Stimulated activated CD4-positive, alpha-beta T cell treated with anti-CD3 and anti-CD28 coated beads, TNF-alpha, amount 100 ng/mL, for 1 hour (primary cell): ENCODE measurements at places on chromosomes 5 and 9.

GRCh38 chr5:181189363-181189961 lies 15.5 kb downstream of the TRIM7 start:
- no peak for DNase-seq

GRCh38 chr5:118040496-118040895 lies 947.9 kb downstream of the DTWD2 start:
- DNase-seq, result no peak

DNA sequence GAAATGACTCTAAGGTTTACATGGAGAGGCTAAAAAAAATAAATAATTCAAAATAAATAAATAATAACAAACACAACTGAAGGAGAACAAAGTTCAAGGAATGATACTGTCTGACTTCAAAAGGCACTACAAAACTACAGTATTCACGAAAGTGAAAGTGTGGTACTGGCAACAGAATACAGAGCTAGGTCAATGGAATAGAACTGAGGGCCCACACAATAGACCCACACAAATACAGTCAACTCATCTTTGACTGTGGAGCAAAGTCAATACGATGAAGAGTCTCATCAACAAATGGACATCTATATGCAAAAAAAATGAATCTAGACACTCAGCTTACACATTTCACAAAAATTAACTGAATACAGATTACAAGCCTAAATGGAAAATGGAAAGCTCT lies 75.3 kb downstream of the FBXW11 start:
- no peak for DNase-seq

GRCh38 chr9:34490360-34490759 lies 31.8 kb downstream of the DNAI1 start:
- no peak for DNase-seq

DNA sequence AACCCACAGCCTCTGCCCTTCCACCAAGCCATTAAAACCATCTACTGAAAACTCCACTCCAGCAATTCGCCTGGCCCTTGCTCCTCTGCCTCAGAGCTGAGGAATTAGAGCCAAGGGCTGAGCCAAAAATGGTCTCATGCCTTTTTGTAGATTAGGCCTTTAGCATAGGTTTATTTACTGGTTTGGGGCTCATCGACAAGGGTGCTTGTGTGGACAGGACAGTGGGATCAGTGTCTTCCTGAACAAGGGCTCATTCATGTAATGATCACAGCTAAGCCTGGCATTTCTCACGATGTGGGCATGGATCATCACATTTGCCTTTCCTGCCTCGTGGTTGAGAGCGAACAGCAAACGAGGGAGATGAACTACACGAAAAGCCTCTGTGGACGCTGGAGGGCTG lies 59.2 kb upstream of the PHF24 start:
- no peak for DNase-seq

DNA sequence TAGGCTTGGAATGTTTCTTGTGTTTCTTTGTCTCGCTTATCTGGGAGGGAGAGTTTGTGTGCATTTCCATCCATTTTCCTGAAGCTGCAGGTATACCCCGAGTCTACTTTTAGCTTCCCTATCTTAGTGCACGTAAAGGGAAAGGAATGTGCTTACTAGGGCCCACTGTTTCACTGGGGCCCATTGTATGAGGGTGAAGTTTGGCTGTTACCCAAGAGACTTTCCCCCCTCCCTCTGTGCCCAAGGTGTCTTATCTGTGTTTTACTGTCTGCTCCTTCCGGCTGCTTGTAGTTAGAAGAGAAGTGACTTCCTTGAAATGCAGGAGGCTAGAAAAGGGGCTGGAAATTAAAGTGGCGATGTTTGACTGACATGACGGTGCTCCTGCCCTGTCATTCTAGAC lies 12.1 kb upstream of the BTNL3 start:
- no peak for DNase-seq

DNA sequence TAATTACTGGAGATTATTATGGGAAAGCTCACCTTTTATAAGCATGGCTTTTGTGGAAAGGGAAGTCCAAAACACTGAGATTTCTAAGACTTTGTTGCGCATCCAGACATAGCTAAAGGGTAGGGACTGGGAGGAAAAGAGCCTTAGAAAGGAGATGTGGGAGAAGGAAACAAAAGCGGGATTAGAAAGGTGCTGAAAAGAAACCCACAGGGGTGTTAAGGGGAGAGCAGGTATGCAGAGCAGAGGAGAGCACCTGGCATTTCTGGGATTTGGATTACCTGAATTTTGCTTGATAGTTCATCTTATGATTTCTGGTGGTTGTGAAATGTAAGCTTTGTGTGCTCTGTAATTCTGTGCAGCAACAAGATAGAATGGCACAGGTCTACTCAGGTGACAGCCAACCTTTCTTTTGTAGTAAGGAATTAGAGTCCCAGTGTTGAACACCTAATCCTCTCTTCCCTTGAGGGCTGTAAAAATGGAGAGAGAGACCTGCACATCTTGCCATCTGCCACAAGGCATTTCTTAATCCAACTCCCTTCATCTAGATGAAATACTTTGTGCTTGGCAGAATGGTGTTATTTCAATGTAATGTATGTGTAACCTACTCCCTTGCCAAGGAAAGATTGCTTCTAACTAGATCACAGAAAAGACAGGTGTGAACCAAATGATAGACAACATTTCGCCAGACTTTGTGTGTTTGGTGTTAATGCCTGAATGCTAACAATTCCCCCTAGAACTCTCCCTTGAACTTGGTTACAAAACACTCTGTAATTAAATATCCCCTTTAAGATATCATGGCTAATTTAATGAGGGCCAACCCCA lies 47.4 kb downstream of the ATPSCKMT start:
- no peak for DNase-seq

DNA sequence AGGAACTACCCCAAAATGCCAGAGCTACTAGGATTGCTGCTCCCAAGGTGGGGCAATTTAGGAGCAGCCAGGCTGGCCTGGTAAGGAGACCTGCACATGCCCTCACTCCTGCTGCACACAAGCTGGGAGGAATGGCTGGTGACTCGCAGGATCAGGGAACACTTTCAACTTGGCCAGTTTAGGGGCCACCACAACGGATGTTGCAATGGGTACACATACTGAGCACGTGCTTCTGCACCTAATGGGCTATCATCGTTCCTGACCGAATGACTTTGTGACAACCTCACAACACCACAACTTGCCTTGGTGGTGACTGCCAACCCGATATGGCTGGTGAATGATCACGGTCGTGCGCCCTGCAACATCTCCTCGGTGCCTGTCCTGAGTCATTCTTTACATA lies 172.0 kb downstream of the ROR2 start:
- DNase-seq, result no peak

DNA sequence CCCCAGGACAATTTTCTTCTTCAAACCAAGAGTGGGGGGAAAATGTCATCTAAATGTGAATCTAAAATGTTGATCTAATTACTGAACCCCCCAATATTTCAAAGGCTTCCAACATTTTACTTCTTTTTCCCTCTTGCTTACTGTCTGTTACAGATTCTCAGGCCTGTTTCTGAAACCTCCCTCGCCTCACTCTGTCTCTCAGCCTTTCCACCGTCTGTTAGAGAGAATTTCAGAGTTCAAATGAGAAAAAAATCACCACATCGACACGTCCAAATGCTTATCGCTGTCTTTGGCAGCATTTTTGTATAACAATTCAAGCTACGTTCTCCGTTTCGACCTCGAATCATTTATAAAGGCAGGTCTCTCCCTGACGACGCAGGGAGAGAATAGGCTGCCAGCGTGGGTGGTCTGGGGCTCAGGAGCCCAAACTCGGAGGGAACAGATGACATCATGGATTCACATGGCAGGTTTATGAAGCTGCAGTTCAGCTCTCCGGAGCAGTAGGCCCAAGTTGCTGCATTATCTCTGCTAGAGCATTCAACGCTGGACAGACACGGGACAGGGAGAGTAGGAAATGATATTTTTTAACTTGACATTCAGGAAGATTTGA lies 139.8 kb downstream of the GAS1 start:
- DNase-seq, result no peak

GRCh38 chr5:169864483-169864882 lies 115.8 kb downstream of the INSYN2B start:
- no peak for DNase-seq

DNA sequence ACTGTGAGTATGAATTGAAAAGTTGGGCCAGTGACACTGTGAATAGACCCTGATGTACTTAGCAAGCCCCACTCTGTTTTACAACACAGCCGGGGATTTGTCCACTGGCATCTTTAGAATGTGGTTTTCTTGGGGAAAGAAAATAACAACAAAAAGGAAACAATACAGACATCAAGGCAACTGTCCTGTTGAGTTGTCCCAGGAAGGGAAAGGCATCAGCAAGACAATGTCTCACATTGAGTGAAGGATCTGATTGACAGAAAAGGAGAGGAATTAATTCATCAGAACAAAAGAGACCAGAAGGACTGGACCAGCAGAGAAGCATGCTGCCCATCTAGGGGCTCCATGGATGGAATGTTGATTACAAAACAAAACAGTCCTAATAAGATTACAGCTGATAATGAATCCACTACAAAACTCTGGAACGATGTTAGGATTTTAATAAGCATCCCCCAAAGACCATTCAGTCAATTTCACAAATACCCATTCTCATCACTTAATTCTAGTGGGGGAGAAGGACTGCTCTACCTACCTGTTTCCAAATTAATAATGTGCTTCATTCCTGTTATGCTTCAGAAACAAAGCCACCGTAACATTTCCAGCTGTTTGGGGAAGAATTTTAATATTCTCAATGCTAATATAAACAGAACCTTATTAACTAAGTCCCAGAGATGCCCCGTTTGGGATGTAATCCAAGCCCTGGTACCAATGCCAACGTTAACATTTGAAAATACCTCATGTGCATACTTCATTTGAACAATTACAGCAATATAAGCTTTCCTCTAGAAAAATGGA lies 298.0 kb downstream of the SPOCK1 start:
- no peak for DNase-seq

DNA sequence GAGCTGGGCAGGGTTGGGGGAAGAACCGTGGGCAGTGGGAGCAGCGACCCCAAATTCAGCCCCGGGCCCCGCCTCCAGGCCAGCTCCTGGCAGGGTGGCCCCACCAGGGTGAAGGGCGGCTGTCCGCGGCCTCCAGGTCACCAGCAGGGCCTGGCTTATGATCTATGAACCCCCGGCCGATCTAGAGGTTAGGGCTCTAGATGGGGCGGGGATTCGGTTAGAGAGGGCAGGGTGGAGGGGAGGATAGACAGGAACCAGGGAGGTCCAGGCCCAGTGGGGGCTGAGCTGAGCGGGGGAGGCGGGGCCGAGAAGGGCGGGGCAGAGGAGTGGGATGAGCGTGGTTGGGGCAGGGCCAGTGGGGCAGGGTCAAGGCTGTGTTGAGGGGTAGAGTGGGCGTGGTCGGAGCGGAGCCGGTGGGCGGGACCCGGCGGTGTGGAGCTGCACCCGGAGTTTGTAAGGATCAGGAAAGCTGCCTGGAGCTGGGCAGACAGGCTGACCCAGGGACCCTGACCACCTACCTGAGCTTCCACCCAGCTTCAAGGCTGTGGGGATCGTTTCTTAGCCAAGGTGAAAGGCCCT lies 29.3 kb upstream of the OBP2B start:
- DNase-seq, result peak; percentile 7

DNA sequence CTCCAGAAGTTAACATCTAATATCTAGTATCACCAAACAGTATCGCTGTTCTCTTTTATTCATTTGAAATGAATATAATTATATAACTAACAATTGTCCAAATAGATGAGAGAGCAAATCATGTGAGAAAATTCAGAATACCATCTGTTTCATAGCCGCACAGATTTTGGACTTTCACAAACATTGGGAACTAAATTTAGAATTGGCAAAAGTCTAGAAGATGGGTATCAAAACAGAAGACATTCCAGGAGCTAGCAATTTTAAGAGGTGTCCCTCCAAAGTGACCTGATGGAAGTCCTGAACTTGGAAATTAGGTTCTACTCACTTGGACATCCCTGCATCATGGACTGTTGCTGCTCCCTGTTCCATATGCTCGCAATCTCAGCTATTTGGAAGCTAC lies 57.0 kb upstream of the FSD1L start:
- DNase-seq, result no peak

GRCh38 chr9:89815061-89815902 lies 210.5 kb downstream of the GADD45G start:
- no peak for DNase-seq

DNA sequence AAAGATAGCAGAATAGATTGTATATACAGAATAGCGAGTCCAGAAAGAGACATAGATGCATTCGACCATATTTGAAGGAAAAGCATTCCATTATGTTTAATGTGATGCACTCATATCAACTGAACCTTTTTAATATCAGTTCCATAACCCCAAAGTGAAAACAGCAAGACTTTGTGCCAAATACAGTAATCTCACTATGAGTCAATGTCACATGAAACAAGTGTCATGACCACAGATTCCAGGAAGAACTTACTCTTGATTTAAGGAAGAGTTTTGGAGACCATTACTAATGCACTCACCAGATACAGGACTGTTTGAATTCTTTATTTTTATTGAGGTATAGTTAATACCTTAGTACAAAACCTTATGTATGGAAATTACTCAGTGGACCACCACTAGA lies 220.5 kb downstream of the SH3GL2 start:
- no peak for DNase-seq

DNA sequence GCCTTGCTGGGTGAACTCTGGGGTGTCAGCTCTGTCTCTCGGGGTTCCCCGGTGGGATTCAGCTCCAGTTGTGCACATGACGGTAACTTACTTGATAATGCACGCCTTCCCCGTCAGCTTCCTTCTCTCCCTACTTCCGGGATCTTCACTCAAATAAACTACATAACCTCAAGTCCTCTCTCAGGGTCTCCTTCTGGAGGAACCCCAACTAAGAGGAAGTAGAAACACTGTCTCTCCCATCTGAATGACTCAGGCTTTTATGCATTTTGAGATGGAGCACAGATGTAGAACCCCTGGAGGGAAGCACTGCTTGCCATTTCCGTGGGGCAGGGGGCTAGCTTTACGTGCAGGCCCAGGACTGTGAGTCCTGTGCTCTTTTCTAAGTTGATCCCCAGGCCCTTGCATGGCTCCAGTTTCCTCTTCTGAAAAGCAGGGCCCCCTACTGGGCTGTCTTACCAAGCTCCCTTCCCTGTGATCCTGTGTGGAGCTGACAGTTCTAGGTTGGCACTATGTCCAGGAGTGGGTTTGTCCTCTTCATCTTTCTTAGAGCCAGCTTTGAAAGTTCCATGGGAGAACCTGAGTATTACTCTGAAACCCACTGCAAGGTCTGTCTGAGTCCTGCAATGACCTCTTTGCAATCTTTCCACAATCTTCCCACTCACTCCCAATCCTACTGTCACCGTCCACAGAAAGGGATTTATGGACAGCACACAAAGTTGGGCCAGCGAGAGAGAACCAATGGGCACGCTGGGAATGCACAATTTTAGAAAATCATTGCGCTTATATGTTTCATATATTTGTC lies 17.7 kb downstream of the S1PR3 start:
- no peak for DNase-seq

DNA sequence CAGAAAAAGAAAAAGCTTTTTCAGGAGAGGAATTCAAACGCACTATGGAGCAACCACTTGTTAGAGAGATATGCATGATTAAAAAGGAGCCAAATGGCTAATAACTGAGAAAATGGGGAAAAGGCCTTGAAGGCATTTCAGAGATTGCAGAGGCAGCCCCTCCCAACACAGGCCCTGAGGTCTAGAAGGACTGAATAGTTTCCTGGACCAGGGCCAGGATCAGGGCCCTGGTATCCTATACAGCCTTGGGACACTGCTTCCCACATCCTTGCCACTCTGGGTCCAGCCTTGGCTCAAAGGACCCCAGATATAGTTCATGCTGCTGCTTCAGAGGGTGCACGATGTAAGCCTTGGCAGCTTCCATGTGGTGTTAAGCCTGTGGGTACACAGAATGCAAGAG lies 20.7 kb upstream of the FEM1C start:
- no peak for DNase-seq
